Fibroblast of upper back skin (primary cell): ENCODE measurements at places on chromosomes 3 and 15.
A peak's percentile ranks its signal among the peaks of the same experiment; 100 is the strongest.

GRCh38 chr15:33831646-33832045 lies 136.7 kb upstream of the CHRM5 start:
- no peak for DNase-seq

- peak; percentile 41 for DNase-seq
Measured at GRCh38 chr15:67839499-67839928, 331 bp downstream of the RNU6-1 start.

- no peak for DNase-seq
Measured at GRCh38 chr3:141231952-141232823, 563 bp downstream of the PXYLP1 start.

- DNase-seq, result no peak
Measured at GRCh38 chr3:112141293-112141692, 8.2 kb upstream of the GCSAM start.

- DNase-seq, result peak; percentile 76
Measured at GRCh38 chr3:99134986-99135385, 233.5 kb upstream of the DCBLD2 start.

- DNase-seq, result no peak
Measured at GRCh38 chr3:37594873-37595783, 266.6 kb upstream of the CTDSPL start.

- DNase-seq, result no peak
Measured at GRCh38 chr15:39695793-39696192, 86.8 kb downstream of the FSIP1 start.

- no peak for DNase-seq
Measured at GRCh38 chr3:62785384-62785783, 89.8 kb downstream of the CADPS start.

- no peak for DNase-seq
Measured at GRCh38 chr3:178028933-178029332, 507.3 kb upstream of the KCNMB2 start.

- DNase-seq, result no peak
Measured at GRCh38 chr3:140316466-140316865, 361.4 kb upstream of the TRIM42 start.

- no peak for DNase-seq
Measured at GRCh38 chr3:170496868-170497140, 78.1 kb downstream of the CLDN11 start.

GRCh38 chr3:57958642-57959422 lies 49.4 kb upstream of the FLNB start:
- DNase-seq, result peak; percentile 44

DNA sequence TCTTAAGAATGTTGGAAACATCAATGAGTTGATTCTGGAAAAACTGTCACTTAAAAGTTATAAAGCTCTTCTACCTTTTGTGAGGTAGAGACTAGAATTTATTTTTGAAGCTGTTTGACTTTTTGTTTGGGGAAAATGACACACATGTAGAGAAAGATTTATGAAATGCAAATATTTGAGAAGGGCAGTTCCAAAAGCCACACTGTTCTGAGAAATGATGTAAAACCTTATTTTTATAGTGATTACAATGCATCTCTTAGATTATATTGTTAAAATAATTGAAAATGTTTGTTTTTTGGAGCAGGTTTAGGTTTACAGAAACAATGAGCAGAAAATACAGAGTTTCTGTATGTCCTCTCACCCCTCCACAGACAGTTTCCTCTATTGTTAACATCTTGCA lies 116.1 kb upstream of the CMC1 start:
- no peak for DNase-seq

- DNase-seq, result peak; percentile 28
Measured at GRCh38 chr3:77102951-77103769, 63.3 kb downstream of the ROBO2 start.

GRCh38 chr3:5498981-5499380 lies 311.5 kb downstream of the EDEM1 start:
- DNase-seq, result no peak

DNA sequence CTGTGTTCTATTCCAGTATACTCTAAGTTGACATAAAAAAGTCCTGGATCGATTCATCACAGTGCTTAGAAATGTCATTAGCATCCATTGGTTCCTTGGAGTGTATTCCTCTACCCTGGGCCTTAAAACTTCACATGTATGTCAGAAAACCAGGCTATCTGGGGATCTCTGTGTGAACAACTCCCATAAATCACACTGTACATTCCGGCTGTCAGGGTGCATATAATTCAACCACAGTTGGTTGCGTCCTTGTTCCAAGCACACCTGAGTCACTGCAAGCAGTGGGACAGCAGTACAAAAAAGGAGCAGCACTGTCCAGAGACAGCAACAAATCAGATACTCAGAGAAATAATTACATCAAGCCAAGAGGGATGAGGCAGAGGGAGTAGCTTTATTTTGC lies 52.4 kb downstream of the PDZRN3 start:
- DNase-seq, result peak; percentile 78

GRCh38 chr3:192169332-192169915 lies 557.9 kb downstream of the FGF12 start:
- DNase-seq, result peak; percentile 77

DNA sequence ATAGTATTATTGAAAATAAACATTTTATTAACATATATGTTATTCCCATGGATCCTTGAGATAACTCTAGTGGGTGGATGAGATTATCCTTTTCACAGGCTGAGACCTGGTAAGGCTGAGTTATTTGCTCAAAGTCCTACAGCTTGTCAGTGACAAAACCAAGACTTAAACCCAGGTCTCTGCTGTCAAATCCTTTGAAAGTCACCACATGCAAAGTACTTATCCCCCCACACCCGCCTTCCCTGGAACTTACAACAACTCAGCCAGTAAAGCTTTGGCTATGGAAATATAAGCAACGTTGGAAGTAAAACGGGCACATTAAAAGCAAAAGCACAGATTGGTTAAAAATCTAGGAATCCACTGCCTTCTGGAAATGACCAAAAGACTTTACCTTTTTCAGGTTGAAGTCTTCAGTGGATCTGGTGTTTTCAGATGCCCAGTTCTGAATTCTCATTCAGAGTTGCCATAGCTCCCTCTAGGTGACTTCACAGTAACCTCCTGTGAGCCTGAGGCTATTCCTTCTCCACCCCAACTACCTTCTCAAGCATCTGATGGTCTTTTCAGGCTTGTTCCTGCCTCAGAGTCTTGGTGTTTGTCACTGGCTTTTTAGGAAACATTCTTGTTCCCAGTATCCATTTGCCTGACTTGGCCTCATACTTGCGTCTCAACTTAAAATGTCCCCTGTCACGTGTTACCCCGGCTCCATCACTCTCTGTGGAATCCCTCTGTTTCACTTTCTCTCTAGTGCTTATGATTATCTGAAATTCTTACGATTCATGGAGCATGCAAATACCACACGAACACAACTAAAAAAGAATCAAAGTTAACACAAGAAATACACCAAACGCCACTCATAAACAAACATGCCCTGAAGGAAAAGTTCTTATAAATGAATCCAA lies 131.2 kb downstream of the MAGI1 start:
- no peak for DNase-seq

GRCh38 chr3:162170581-162170980 lies 674.0 kb downstream of the OTOL1 start:
- DNase-seq, result peak; percentile 23

DNA sequence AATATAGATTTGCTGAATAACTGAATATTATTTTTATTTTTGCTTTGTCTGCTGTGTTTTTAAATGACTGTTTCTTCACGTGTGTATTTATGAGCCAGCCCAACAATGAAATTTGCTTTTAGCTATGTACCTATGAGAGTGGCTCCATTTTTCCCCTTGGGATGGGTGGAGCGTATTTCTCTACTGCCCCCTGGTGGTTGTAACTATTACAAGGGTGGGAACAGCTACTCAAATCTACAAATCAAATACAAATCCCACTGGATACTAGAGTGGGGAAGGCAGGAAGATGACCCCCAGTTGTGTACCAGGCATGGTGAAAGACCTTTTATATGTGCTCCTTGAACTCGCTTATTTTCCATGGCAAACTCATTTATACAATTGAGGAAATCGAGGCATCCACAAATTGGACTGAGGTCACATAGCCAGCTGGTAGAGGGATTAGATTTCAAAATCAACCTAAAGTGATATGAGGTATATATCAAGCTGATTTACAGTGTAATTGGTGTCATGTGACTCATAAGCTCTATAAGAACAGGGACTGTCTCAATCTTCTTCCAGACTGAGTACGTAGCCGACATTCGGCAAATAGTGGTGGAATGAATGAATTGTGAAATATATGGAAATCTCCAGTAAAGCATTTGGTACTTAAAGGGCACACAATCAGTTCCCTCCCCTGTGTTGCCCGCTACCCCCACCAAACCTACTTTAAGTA lies 69.5 kb upstream of the VEPH1 start:
- DNase-seq, result peak; percentile 65

GRCh38 chr15:77017091-77017660 lies 22.2 kb downstream of the PSTPIP1 start:
- no peak for DNase-seq

GRCh38 chr3:20406611-20407011 lies 220.6 kb upstream of the SGO1 start:
- peak; percentile 81 for DNase-seq

- no peak for DNase-seq
Measured at GRCh38 chr3:59436164-59436958, 386.5 kb upstream of the CFAP20DC start.

DNA sequence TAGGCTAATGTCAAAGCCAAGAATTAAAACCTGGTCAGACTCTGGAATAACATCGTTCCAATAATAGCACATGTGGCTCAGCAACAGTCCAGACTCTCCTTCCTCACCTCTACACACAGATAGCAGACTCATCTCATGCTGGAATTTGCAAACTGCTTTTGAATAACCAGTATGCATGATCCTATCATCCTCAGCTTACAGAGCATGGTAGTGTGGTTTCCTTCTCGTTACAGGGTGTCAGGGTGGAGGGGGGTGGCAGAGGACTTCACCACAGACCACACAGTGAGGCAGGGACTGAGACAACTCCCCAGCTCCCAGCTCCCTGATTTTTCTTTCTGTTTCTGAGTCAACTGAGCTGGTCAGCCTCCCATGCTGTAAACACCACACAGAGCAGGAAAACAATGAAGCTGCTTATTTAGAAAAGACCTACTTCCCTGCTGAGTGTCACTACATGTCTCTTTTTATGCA lies 101.6 kb downstream of the RPL22L1 start:
- DNase-seq, result peak; percentile 80

DNA sequence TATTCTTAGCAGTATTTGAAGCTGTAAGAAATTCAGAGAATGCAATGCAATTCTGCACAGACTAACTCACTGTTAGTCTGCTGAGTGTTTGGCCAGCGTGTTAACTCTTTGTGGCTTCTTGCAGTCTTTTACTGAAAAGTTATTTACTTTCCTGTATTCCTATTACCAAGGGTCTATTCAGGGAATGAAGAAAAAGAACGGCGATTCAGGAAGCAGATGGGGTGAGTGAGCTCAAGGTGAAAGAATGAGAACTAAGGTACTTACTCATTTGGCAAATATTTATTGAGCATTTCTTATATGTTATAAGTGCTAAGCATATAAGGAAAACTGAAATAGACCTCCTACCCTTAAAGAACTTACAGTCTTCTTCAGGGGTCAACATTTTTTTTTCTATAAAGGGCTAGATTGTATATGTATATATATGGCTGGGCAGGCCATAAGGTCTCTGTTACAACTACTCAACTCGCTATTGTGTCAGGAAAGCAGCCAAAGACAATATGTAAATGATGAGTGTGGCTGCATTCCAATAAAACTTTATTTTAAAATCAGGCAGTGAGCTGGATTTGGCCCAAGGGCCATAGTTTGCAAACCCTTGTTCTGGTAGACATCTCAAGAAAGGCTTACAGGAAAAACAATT lies 271.9 kb upstream of the GADL1 start:
- peak; percentile 96 for DNase-seq

GRCh38 chr15:69854521-69855181 lies 243.1 kb downstream of the TLE3 start:
- DNase-seq, result peak; percentile 99

DNA sequence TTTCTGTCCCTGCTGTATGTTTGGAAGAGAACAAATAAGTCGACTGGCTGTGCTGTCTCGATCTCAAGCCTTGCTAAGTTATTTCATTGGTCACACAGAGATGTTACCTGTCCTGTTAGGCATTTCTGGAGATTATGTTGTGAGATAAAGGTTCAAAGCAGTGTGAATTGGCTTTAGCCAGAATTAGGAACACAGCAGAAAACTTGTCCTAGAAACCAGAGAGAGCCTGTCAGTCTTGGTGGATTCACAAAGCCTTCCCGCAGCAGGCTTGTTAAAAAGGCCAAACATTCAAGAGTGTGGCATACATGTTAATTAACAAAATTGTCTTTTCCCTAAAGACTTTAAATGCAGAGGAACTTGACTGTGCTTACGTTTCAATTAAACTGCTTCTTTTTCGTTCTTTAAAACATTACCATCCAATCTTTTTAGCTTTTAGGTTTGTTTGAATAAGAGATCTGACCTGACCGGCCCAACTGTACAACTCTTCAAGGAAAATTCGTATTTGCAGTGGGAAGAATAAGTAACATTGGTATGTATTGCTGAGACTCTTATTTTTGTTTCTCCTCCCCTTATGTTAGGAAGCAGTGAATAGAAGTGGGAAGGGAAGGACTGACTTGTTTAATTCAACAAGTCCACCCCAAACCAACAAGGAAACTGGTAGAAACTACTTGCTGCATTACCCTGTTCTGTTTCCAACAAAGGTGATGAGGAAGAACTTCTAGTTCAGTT lies 25.2 kb downstream of the ABHD2 start:
- DNase-seq, result no peak

DNA sequence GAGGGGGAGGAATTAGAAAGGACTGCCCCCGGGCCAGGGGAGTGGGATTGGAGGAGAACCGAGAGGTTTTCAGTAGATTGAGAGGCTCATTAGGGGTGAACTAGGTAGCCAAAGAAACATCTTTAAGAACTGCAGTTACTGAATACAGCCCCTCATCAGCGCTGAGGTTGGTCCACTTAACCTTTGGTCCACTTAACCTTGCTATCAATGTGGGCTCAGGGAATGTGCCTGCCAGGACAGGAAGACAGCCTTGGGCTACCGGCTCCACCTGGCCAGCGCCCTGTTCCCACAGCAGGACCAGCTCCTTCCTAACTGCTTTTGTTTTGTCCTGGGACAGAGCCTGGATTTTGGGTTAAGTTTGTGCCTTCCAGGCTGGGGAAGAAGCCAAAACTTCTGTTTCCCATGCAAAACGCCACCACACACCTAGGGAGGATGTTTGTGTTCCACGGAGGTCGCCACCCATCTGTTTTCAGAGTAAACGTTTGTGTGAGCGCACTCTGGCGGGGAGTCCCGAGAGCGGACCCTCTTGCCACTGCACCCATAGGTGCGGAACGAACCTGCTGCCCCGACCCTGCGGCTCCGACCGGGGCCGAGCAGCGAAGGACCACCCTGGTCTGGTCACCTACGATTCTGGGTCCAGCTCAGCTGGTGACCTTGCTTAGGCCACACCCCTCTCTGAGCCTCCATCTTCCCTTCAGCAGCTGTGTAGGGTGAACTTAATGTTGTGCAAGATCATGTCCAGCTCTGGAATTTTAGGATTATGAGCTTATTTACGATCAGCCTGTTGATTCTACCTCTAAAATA lies 107.4 kb downstream of the VGLL4 start:
- DNase-seq, result no peak

- peak; percentile 80 for DNase-seq
Measured at GRCh38 chr3:186142393-186142932, 33.6 kb upstream of the ETV5 start.
